Activated CD8-positive, alpha-beta memory T cell treated with anti-CD3 and anti-CD28 coated beads for 4 hours (primary cell): ENCODE measurements at places on chromosomes 12 and 14.

GRCh38 chr14:89911010-89911919, 43.3 kb downstream of the EFCAB11 start:
- DNase-seq: no peak

- DNase-seq: no peak
These were observed 2.5 kb downstream of the RASSF3 start for GRCh38 chr12:64612843-64613242.

- DNase-seq: no peak
These were observed 72.1 kb upstream of the DUSP6 start for GRCh38 chr12:89424389-89424788.

GRCh38 chr12:21940549-21941505, at the start of gene ABCC9:
Gene ABCC9 (minus strand): TSS chr12:21941426. CDS start chr12:21936674, 4,752 bp downstream.
- no peak for DNase-seq

DNA sequence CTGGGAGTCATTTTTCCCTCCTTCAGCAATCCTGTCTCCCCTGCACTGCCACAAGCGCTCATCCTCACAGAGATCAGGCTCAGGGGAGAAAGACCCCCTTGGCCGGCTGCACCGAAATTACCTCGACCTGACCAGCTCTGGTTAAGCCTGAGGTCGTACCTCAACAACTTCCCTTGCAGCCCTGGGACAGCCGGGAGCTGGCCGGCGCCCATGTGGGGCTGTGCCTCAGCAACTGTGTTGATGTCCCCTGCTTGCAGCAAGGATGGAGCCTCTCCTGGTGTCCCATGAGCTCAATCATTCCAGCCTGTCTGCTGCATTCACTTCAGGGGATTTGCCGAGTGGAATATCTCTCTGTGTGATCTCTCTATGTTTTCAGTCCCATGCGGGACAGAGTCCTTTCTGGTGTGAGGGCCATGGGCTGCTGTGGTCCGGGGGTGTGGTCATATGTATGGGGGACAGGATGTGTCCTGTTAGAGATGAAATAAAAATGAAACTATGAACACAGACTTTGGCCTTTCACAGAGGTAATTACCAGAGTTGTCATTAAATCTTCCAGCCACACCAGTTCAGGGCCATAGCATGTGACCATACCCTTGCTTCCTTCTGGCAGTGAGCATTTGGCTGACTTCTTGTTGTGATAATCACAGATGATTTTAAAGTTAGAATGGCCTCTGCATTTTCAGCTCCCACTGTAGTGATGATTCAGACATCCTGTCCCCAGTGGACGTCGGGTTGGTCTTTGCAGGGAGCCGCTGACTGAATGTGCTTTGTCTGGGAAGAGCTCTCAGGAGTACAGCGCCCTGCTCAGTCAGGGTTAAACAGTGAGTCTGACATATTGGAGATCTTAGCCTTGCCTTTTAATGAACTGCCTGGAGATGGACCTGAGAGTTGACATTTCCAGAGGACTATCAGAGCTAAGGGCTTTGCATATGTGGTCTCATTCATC, 405.9 kb downstream of the AACS start:
- no peak for DNase-seq

DNA sequence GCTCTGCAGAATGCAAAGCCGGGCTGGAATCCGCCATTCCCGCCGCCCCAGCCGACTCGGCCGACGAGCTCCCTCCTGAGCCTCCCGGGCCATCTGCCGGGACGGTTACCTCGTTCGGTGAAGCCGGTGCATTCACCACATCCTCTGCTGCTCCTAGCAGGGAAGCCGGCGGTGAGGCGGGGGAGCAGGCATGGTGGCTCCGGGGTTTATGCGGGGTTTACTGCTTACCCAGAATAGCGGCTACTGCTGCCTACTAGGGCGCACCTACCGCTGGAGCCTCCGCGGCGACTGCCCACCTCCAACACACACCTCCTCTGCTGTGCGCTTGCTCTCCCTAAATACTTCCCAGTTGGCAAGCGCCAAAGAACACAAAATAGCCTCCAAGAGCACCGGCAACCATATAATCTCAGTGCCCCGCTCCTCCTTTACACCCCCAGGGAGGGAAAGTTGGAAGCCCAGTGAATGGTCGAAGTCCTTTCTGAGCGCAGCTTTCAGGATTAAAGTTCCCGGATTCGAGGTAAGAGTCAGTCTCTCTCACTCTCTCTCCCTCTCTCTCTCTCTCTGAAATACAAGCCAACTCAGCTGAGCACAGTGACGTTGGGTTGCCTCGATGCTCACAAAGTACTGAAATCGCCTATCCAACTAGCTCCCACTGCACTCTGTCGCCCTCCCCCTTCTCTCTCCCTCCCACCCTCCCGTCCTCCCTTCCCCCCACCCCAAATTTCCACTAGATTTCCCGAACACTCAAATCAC, at the start of gene TBX5:
TSS of gene TBX5 (minus strand) at position 626 of the 753 bp plus-strand sequence. CDS start 2,246 bp downstream, outside the sequence.
- DNase-seq: no peak

DNA sequence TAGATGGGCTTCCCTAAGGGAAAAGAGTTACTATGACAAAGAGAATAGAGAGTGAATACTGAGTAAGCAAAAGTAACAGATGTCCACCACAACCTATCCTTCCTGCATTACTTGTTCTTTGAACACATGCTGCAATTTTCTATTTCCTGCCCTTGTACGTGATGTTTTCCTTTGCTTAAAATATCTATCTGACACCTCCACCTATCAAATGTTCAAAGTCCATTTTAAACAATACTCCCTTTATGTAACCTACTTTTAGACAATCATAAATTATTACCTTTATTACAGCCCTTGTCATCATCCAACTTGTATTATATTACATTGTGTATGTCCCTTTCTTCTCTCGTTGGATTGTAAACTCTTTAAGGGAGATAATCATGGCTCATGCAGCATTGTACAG, 147.2 kb upstream of the DYRK2 start:
- DNase-seq: no peak

DNA sequence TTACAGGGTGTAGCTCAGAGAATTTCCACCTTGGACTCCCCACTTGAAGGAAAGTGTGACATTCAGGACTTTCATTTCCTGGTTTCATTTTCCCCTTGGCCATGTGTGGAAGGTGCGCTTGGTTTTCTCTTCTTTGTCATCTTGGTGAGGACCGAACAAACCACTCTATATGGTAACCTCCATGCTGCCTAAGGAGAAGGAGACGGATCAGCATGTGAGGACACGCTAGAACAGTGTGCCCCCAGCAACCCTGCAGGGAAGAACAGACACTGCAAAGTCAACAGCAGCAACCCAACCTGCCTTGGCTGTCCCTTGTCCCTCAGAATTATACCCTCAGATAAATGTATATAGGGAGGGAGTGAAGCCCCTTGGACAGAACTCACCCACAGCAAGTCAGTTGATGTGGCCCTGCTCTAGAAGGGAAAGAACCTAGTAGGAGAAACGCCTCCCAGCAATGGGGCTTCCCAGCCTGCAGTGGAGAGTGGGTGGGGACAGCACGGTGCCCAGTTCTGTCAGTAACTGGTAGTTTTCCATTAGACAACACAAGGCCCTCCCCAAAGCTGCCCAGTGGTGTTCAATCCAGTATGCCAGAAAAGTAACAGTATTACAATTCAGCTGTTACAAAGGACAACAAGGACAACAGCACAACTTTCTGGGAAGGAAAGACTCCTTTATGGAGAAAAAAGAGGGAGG, 18.9 kb upstream of the COCH start:
- DNase-seq: no peak
